Kidney (tissue), 22 donors: ENCODE measurements at places on chromosomes 5 and 9. TPM values are rescaled to one million over a fixed set of nuclear protein-coding genes. Genes with fewer than 3 reads are reported as not detected.

The WNK2 gene
- 1.5 TPM for polyA plus RNA-seq

The SNCAIP gene
- polyA plus RNA-seq: 0.82 TPM

The PNPLA7 gene
- 2.1 TPM for polyA plus RNA-seq

- no peak overlapping the region for H3K27ac ChIP-seq
- no peak for DNase-seq
Observed at GRCh38 chr5:155773680-155774079, 553.3 kb upstream of the SGCD start.

The LCN2 gene
- polyA plus RNA-seq: 8.2 TPM

DNA sequence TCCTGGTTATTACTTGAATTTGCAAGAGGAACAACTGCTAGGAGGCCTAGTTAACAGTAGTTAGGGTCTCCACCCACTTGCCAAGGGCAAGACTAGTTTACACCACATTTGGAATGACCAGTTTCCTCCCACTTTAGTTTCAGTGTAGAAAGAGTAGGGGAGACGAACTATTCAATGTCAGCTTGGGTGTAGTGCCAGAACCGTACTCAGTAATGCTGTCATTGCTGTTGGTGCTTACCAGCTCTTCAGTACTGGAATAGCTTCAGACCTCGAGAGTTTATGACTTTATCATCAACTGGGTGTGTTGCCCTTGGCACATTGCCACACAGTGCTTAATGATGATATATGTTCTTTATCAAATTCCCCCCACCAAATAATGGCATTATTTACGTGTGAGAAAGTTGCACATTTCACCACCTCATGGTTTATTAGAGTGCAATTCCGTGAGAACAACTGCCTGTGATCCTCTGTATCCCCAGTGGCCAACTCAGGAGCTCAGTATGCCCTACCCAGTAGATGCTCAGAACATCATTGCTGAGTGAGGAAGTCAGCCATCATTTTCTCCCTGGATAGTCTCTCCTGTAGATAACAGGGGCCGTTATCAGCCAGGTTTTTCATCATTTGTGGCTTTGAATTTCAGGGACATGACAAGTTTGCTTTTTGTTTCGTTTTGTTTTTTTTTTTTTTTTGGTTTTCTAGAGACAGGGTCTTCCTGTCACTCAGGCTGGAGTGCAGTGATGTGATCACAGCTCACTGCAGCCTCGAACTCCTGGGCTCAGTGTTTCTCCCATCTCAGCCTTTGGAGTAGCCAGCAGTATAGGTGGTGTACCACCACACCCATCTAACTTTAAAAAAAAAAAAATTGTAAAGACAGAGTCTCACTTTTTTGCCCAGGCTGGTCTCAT lies 67.3 kb downstream of the DOCK8 start:
- no peak overlapping the region for H3K27ac ChIP-seq
- H3K4me1 ChIP-seq: no peaks in the 10 kb centered on the region
- no peaks in the 10 kb centered on the region for H3K27me3 ChIP-seq

The HDAC3 gene
- polyA plus RNA-seq: 47.5 TPM

DNA sequence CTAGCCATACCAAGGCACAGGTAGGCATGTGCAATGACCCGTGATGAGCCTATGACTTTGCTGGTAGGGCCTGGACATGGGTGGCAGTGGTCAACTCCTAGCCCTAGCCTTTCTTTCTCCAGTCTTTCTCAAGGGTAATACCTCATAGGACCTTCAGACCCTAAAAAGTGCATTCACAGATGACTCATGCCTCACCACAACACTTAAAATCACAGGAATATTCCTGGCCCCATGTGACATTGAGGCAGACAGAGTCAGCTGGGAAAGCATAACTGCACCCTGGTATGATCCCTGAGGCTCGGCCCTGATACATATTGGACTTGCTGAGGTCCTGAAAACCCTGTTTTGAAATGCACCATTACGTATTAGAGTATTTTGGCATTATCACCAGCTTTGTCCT lies 449.5 kb downstream of the HINT1 start:
- DNase-seq: no peak
- no peak overlapping the region for H3K27ac ChIP-seq
- no peaks in the 10 kb centered on the region for H3K4me1 ChIP-seq

The BTNL9 gene
- 8.6 TPM for polyA plus RNA-seq

GRCh38 chr5:5602554-5602953 lies 180.1 kb downstream of the ICE1 start:
- H3K27ac ChIP-seq: no peak overlapping the region
- no peaks in the 10 kb centered on the region for H3K27me3 ChIP-seq
- H3K36me3 ChIP-seq: no peaks in the 10 kb centered on the region
- DNase-seq: no peak
- H3K4me3 ChIP-seq: no peak overlapping the region

DNA sequence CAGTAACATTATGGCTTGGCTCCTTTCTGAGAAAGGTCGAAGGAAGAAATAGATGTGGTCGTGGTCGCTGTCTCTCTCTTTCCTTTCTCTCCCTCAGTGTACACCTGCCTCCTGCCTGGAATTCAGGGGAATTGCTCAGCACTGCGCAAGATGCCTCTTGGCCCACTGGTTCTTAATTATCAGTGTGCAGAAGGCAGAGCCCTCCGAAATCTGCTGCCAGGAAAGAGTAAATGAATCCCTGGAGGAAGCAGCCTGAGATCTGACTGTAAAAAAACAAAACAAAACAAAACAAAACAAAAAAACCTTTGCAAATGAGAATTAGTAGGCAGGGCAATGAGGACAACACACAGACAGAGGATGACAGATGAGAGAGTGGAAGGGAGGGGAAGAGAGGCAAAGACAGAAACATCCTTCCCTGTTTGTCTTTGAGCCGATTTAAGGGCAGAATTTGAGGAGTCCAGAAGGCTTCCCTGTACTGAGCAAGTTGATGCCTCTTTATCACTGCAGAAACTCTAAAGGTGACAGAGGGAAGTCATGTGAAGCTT lies 113.8 kb upstream of the PUM3 start:
- no peaks in the 10 kb centered on the region for H3K4me1 ChIP-seq
- H3K36me3 ChIP-seq: no peaks in the 10 kb centered on the region
- H3K27ac ChIP-seq: no peak overlapping the region
- no peak overlapping the region for H3K4me3 ChIP-seq
- no peak for DNase-seq

DNA sequence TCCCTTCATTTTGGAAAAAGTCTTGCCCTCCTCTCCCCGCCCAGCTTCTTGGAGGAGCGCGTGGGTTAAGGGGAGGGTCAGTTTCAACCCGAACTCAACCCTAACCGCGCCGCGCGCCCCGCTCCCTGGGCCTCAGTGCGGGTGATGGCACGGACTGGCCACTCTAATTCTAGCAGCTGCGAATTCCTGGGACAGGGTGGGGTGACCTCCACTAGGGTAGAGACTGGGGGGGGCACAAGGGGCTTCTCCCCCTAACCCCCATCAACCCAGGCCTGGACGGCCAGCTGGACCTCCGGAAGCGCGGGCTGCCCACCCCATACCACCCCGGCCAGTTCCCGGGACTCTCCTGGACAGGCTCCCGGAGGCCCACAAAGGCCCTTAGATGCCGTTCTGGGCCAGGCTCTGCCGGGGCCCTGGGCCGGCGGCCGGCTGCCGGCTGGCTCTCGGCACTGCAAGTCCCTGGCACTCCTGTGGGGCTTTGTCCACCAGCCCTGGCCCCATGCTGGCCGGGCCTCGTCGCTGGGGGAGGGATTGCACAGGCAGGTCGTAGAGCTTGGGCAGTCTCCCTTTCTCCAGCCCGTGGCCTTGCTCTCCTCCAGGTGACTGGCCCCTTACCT lies 7.2 kb upstream of the PSD2 start:
- no peaks in the 10 kb centered on the region for H3K4me1 ChIP-seq
- H3K36me3 ChIP-seq: no peaks in the 10 kb centered on the region
- no peak for DNase-seq

DNA sequence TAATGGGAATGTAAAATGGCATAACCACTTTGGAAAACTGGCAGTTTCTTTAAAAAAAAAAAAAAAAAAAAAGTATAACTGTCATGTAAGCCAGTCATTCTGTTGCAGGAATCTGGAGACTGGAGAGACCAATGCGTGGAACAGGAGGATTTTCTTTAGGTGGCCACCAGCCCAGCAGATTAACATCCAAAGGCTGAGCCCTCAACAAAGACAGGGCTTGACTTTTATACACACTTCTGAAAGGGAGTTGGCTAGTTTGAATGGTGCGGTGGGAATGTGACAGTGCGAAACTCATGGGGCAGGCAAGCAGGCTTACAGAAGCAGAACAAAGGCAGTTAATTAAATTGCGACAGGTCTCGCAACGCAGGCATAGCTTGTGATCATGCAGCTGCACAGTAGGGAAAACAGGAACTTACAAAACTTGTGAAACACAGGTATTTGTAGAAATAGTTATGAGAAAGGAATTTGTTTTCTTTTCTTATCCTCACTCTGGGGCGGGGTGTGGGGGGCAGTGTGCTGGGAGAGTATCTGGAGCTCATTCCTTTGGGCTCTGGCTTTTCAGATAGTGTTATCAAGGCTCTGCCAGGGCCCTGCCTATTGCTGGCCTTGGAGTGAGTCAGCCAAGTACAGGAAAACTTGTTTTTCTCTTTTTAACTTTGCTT lies 12.0 kb downstream of the UIMC1 start:
- no peak overlapping the region for H3K4me3 ChIP-seq
- no peaks in the 10 kb centered on the region for H3K36me3 ChIP-seq
- H3K4me1 ChIP-seq: peaks cover 7% of the 10 kb centered on the region
- H3K27ac ChIP-seq: no peak overlapping the region

The CAMK2A gene
- 0.90 TPM for polyA plus RNA-seq

DNA sequence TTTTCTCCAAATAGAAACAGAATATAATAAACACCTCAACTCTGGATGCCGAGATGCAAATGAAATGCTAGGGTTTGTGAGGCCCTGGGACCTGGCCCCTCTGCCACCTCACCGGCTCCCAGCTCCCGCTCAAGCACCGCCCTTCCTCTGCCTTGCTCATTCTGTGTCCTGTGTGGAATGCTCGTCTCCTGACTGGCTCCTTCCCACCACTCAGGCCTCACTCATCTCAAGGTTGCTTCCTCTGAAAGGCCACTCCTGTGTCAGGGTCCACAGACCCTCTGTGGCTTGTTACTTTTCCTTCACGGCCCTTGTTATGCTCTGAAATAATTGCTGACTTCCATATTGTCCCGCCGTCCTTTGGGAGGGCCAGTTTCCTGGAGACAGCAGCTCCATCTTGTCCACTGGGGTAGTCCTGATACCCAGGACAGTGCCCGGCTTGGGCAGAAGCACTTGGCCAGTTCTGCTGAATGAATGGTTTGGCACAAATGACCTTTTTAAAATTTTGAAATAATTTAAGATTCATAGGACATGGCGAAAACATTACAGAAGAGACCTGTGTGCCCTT lies 15.4 kb downstream of the RNF44 start:
- no peaks in the 10 kb centered on the region for H3K36me3 ChIP-seq
- no peaks in the 10 kb centered on the region for H3K27me3 ChIP-seq
- H3K4me3 ChIP-seq: no peak overlapping the region

- H3K27me3 ChIP-seq: no peaks in the 10 kb centered on the region
- H3K36me3 ChIP-seq: no peaks in the 10 kb centered on the region
- no peaks in the 10 kb centered on the region for H3K4me1 ChIP-seq
- DNase-seq: no peak
- H3K27ac ChIP-seq: no peak overlapping the region
Observed at GRCh38 chr9:116966199-116966598, 279.1 kb downstream of the TRIM32 start.

The PDZD2 gene
- 6.2 TPM for polyA plus RNA-seq

The RASGRF2 gene
- 4.9 TPM for polyA plus RNA-seq

DNA sequence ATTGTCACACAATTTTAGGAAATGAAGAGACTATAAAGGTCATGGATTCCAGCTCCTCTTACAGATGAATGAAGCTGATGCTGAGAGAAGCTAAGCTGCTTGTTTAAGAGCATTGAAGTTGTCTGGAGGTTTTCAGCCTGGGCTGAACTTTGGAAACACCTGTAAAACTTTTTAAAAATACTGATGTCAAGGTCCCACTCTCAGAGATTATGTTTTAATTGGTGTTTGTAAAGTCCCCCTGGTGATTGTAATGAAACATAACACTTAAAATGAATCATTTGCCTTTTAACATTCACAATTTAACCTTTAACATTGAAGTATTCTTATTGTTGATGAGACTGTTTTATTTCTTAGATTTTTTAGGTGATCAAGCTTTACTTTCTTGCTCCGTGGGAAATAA lies 16.4 kb downstream of the RAD23B start:
- peaks cover 7% of the 10 kb centered on the region for H3K36me3 ChIP-seq
- no peak overlapping the region for H3K27ac ChIP-seq
- no peaks in the 10 kb centered on the region for H3K27me3 ChIP-seq
- no peak overlapping the region for H3K4me3 ChIP-seq

- H3K4me3 ChIP-seq: no peak overlapping the region
- H3K27me3 ChIP-seq: no peaks in the 10 kb centered on the region
- no peak overlapping the region for H3K27ac ChIP-seq
- H3K4me1 ChIP-seq: no peaks in the 10 kb centered on the region
- DNase-seq: no peak
Observed at GRCh38 chr5:135264451-135265440, 134.3 kb downstream of the MACROH2A1 start.

- no peaks in the 10 kb centered on the region for H3K36me3 ChIP-seq
- no peaks in the 10 kb centered on the region for H3K4me1 ChIP-seq
- no peaks in the 10 kb centered on the region for H3K27me3 ChIP-seq
- no peak overlapping the region for H3K4me3 ChIP-seq
- no peak overlapping the region for H3K27ac ChIP-seq
- DNase-seq: no peak
Observed at GRCh38 chr9:84947412-84947972, 278.0 kb downstream of the NTRK2 start.
